Lower leg skin (tissue), 4 donors: ENCODE measurements at places on chromosomes 11 and 22. TPM values are rescaled to one million over a fixed set of nuclear protein-coding genes. Genes with fewer than 3 reads are reported as not detected.

Gene TBX10
- not detected for total RNA-seq

Gene THY1
- total RNA-seq = 4.6 TPM

Gene MMP27
- total RNA-seq = 0.20 TPM

Gene PATE4
- not detected for total RNA-seq

Gene ANAPC15
- 27.0 TPM for total RNA-seq
